M059J (cell line): ENCODE measurements at places on chromosomes 1 and 21.

- DNase-seq = peak; percentile 100
Observed at GRCh38 chr1:202589190-202589930, 120.9 kb downstream of the SYT2 start.

DNA sequence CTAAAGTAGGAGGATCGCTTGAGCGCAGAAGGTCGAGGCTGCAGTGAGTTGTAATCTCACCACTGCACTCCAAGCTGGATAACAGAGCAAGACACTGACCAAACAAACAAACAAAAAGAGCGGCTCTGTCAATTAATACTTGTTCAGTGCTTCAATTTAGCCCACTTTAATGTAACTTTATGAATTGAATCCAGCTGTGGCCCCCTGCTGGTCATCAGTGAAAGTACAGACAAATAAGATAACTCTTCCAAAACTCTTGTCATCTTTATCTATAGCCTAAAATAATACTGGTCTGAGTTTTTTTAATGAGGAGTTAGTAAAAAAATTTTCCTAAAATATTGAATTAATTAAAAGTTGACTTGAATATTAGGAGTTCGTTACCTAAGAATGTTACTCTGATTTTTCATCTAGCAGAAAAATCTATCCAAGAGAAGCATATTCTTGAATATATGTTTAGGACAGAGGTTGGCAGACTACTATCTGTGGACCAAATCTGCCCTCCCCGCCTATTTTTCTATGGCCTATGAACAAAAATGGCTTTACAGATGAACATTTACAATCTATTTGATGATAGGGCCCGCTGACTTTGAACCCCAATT, 26.1 kb downstream of the ATP5PF start:
- peak; percentile 55 for DNase-seq

DNA sequence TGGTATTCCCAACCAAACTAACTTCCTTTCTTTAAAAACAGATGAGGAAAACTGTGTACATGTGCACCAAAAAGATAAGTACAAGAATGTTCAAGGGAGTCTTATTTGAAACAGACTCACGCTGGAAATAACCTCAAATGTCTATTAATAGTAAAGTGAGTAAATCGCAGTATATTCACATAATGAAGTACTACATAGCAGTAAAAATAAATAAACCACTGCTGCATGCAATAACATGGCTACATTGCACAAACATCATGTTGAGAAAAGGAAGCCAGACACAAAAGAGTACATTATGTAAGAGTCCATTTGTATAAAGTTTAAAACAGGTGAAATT, 5.2 kb upstream of the DENND2D start:
- DNase-seq = no peak

DNA sequence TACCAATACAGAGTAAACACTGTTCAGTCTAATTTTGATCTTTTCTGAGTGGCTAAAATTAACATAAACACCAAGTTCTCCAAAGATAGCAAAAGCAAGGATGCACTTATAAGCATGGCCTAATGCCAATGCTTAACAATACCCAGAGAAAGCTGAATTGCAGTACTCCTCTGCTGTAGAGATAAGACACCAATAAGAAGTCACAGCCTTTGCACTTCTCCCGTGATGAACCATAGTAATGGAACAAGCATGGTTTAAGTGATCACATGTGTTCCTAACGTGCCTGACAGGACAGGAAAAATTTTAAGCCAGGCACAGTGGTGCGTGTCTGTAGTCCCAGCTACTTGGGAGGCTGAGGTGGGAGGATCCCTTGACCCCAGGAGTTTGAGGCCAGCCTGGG, 5.6 kb downstream of the PRDX1 start:
- no peak for DNase-seq

GRCh38 chr1:6412896-6413295, 6.8 kb downstream of the HES2 start:
- peak; percentile 65 for DNase-seq

DNA sequence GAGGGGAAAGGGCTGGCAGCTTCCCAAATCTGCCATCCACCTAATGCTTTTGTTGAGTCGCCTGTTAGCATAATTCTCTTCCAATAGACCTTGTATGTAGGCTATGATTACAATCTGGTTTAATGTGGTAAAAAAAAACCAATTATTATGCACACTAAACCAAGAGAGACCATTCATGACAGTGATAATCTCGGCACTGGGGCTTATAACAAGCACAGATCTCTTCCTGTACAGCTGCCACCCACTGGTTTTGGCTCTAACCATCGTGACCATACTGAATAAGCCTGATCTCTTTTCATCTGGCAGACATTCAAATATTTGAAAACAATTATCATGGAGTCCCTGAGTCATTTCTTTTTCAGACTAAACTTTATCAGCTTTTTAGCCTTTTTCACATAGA, 12.0 kb upstream of the SYT14 start:
- peak; percentile 96 for DNase-seq

DNA sequence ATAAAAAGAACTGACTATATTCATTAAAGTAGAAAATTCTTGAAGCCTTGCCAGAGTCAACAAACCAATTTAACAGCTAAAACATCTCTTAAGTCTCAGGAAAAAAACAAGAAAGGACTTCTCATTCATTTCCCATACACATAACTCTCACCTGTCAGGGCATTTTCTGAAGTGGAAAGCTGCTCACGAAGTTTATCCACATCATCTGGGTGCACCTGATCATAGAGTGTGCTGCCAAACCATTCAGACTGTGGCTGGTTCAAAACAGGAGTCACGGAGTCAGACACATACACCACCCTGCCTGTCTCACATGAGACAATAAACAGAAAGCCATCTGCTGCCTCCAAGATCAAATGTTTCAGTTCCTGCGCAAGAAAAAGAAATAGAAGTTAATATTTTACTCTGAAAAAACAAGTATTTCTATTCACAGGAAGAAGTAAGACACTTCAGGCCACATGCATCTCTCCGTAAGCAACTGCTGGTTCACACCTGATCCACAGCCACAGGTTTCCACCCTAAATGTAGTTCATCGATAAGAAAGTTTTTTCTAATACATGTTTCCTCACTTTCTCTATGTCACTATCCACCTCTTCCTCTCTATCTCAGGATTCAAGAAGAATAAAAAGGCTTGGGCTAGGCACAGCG, 28.2 kb upstream of the CTSK start:
- peak; percentile 5 for DNase-seq

GRCh38 chr1:93022580-93022979, 56.5 kb upstream of the MTF2 start:
- no peak for DNase-seq

GRCh38 chr1:72326494-72326893, 44.2 kb upstream of the NEGR1 start:
- no peak for DNase-seq

- DNase-seq = no peak
Observed at GRCh38 chr1:3014050-3014440, 7.2 kb upstream of the ACTRT2 start.

GRCh38 chr1:73820843-73821242, 377.1 kb downstream of the LRRIQ3 start:
- DNase-seq = no peak

DNA sequence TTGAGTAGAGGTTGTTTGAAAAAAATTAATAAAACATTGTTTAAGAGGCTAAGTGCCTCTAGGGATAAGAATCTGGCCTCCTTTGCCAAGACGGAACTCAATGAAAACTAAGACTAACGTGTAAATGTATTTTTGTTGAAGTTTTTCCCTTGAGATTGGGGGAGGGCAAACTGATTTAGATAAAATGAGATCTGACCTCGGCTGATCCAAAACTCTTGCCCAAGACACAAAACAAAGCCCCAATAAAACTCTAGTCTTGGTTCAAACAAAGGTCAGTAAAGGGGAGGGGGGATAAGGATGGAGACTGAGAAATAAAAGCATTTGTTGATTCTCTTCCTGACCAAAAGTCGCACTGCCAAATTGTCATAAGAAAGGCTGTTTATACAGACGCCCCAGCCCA, 134.8 kb upstream of the DPT start:
- peak; percentile 59 for DNase-seq

DNA sequence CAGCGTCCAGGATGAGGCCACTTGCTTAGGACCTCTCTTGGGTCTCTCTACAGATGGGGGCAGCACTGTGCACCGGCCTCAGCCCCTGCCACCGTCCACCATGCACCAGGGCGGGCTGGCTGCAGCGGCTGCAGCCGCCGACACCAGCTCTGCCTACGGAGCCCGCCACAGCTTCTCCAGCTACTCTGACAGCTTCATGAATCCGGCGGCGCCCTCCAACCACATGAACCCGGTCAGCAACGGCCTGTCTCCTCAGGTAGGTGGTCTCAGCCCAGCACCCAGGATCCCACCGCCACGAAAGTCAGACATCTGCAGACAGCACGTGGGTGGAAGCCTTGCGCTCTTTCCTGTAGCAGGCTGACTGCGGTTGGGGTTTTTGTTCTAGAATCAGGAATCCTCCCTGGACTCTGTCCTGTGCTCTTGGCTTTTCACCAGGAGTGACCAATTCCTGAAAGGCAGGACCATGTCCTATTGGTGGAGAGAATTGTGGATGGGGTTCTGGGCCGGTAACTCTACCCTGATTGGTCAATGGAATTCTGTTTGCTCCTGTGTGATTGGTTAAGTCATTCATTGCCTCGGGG, 72.5 kb downstream of the PAX7 start:
- peak; percentile 64 for DNase-seq

GRCh38 chr1:240464099-240464498, 147.9 kb downstream of the GREM2 start:
- DNase-seq = no peak
